Right atrium auricular region (tissue), 2 donors: ENCODE measurements at places on chromosomes 2 and 18. TPM values are rescaled to one million over a fixed set of nuclear protein-coding genes. Genes with fewer than 3 reads are reported as not detected.

Gene GNLY
- not detected for total RNA-seq

Gene ABCG5
- not detected for total RNA-seq

Gene POTEC
- total RNA-seq: not detected

DNA sequence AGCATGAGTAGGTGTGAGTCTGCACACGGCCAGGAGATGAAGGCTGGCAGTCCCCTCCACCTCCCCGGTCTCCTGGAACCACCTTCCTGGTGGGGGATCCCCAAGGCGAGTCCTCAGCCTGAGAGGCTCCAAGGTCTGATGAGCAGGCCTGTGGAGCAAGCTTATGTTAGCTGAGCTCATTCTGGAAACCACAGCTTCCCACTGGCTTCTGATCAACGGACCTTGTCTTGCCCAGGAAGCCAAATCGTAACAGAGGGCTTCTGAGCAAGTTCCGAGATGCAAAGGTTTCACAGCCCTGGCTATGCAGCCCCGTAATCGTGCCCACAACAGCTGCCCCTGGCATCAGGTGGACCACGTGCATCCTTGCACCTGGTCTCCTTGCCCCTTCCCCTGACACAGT is 28.8 kb upstream of the GPR55 start:
- DNase-seq: no peak

GRCh38 chr2:14700753-14701152 is 68.2 kb downstream of the LRATD1 start:
- DNase-seq: no peak

DNA sequence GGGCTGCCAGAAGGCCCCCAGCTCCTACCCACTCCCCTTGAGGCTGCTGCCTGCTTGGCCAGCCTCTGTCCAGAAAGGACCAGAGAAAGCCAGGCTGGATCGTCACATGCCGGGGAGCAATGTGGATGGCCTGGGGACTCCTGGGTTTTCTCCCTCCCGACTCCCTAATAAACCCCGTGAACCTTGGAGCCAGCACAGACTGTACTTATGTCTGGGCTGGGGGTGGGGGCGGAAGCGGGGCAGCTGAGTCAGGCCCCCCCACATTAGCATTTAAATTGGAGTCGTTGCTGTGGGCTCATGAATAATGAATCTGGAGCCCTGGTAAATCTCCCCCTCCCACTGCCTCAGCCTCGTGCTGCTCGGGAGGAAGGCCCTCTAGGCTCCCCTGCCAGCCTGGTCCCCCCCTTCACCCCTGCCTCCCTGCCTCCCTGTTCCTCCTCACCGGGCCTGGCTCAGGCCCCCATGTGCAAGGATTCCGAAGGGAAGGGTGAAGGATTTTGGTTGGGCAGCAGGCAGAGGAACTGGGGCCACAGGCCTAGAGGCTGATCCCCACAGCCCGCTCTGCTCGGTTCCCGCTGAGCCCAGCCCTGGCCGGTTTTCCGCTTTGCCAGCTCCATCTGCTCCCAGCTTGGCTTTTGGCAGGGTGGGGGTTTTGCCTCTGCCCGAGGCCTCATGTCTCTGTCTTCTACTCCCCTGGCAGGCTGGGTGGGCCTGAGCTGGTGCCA is 7.3 kb upstream of the ASIC4 start:
- no peak for DNase-seq

DNA sequence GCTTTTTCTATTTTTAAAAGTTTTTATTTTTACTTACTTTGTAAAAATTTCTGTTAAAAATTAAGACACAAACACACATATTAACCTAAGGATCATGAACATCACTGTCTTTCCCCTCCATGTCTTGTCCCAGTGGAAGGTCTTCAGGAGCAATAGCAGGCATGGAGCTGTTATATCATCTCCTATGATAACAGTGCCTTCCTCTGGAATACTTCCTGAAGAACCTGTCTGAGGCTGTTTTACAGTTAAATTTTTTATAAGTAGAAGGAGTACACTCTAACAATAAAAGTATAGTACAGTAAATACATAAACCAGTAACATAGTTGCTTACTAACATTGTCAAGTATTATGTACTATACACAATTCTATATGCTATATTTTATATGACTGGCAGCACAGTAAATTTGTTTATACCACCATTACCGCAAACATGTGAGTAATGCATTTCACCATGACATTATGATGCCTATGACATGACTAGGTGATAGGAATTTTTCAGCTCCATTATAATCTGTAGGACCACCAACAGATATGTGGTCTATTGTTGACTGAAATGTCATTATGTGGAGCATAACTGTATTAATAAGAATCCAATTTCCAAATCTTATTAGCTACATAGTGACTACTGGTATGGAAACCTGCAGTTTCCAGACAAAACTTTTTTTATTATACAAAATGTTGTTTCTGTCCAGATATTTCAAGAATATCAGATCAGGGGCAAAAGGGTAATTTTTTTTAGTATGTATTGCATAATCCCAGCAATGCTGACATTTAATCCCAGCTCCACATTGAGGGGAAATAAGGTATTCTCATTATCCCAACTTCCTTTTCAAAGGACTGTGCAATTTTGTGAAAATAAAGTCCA is 337.2 kb upstream of the SLC39A10 start:
- no peak for DNase-seq

- DNase-seq: no peak
These were observed 129.8 kb downstream of the MYO3B start for GRCh38 chr2:170307555-170308351.

- DNase-seq: no peak
These were observed 52.4 kb downstream of the STK39 start for GRCh38 chr2:168194784-168195522.

Gene DHX57
- 6.9 TPM for total RNA-seq
